PC-9 (cell line): ENCODE measurements at places on chromosomes 6 and 20.

- no peak for DNase-seq
Measured at GRCh38 chr6:17100806-17101205, 1.0 kb upstream of the STMND1 start.

- DNase-seq, result no peak
Measured at GRCh38 chr6:16547587-16547986, 213.7 kb downstream of the ATXN1 start.

DNA sequence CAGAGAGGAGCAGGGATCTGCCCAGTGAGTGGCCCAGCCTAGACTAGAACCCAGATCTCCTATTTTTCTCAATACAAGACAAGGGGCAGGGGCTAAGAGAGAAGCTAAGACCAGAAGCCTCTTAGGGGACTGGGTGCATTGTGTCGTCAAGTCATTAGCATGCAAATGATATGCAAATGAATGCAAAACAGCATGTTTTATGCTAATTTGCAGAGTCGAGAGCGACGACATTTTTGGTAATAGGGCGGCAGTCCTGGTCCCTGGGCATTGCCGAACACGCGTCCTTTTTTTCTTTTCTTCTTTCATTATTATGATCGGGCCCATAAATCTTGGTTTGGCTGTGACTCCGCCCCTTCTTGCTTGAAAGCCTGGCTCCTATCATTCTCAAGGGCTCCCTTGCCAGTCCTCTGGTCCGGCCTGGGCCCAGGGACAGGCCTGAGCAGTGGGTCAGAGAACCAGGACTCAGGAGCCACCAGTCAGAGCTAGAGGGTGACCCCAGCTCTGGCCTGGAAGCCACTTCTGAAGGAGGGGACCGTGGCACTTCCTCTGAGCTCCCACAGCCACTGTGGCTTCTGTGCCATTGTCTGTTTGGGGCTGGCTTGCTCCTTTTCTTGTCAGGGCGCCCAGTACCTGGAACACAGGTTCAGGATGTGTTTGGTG is 32.0 kb upstream of the SCRT2 start:
- no peak for DNase-seq

GRCh38 chr6:151679081-151679480 is 128.4 kb upstream of the ESR1 start:
- DNase-seq, result no peak

DNA sequence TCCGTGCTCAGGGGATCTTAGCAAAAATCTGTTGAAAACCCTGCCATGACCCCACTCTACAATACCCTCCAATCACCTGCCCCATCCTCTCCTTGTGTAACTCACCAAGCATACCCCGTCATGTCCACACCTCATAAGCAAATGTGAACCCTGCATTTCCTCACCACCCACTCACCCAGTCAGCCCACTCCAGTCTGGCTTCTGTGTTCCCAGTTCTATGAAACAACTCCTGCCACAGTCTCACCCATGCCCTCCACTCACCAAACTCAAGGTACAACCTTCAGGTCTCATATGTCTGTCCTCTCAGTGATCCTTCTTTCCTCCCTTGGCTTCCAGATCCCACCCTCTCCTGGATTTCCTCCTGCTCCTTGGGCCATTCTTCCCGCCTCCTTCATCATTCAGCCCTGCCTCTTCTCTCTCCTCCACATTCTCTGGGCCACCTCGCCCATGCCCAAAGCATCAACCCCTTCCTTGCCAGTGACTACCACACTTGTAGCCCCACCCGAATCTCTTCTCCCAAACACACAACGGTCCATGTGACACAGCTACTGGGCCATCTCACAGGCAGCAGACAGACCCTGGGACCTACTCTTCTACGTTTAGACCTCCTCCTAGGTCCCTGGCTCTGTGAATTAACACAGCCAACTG is 8.8 kb downstream of the DDRGK1 start:
- no peak for DNase-seq

DNA sequence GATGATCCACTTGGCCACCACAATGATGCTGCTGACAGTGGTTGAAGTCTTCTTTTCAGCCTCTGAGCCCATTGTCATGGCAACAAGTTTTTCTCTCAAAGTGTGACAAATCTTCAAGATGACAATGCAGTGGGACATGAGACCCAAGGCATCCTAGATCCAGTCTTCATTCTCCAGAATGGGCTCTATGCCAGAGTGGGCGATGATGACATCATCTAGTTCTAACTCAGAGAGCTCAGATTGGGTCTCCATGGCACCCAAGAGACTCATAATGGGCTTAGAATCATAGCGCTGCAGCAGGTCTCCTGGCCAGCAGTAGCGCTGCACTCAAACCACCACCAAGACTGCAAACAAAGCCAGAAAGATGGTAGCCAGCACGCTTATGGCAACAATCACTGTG is 973.6 kb downstream of the EYS start:
- DNase-seq, result no peak

DNA sequence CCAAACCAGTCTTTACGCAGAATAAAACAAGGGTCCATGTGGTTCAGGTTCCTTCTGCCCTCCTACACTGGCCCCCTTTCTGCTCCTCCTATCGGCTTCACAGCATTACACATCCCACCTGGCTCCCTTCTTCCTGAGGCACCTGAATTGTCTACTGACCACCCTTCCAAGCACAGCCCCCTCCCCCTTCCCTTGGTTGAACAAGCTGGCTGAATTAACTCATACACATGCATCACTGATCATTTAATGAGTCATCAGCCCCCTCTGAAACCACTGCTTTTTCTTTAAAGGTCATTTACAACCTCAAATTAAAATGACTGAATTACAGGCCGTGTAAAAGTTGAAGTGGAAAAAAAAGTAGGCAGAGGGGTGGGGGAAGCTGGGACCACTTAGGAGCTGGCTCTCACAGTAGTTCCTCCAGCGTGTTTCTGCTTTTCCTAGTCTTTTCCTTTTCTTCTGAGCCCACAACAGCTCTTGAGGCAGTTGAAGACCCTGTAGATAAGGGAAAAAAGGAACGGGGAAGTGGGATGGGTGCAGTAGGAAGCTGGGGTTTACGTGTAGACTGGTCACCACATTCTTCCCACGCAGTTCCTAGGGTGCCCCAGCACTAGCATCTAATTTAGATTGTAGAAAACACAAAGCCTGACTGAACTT is 67.6 kb downstream of the FYN start:
- DNase-seq, result peak; percentile 84

GRCh38 chr20:3749087-3749688 is 16.7 kb downstream of the HSPA12B start:
- DNase-seq, result no peak

GRCh38 chr6:42748203-42748898 is 2.4 kb upstream of the TBCC start:
- DNase-seq, result no peak

GRCh38 chr6:38080889-38081288 is 261.4 kb downstream of the ZFAND3 start:
- no peak for DNase-seq

DNA sequence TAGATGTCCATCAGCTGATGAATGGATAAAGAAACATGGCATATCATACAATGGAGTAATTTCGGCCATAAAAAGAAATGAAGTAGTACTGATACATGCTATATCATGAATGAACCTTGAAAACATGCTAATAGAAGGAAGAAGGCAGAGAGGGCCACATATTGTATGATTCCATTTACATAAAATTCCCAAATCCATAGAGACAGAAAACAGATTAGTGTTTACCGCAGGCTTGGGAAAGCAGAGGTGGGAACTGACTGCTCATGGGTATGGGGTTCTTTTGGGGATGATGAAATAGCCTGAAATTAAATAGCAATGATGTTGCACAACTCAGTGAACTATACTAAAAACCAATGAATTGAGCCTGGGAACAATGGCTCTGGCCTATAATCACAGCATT is 58.3 kb downstream of the SERAC1 start:
- DNase-seq, result no peak
